HuH-7 (cell line): ENCODE measurements at places on chromosomes 5 and 9.

DNA sequence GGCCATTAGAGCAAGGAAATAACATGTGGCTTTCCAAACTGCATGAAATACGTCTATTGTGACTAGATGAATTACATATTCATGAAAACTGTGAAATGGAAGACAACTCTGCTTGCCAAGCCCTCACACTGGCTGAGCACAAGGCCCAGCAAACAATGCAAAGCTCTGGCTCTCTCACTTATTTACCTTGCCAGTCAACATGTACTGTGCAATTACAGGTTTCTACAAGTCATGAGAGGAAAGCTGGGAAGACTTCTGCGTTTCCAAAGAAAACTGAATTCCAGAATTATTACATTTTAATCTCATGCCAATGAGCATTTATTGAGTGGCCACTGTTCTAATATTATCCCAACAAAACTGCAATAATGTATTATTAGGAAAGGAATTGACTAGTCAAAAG, 12.1 kb upstream of the C5orf63 start:
- DNase-seq, result no peak

- DNase-seq, result no peak
Observed at GRCh38 chr9:115880221-115880885, 273.2 kb upstream of the PAPPA start.

DNA sequence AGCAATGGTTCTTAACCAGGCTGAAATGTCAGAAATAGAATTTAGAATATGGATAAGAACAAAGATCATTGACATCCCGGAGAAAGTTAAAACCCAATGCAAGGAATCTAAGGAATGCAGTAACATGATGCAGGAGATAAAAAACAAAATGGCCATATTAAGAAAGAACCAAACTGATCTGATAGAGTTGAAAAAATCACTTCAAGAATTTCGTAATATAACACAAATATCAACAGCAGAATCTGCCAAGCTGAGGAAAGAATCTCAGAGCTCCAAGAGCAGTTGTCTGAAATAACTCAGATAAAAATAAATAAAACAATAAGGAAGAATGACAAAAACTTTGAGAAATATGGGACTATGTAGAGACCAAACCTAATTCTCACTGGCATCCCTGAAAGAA, 37.8 kb upstream of the TAS2R1 start:
- DNase-seq, result no peak

GRCh38 chr9:128276574-128277270, 646 bp downstream of the SWI5 start:
- peak; percentile 50 for DNase-seq

DNA sequence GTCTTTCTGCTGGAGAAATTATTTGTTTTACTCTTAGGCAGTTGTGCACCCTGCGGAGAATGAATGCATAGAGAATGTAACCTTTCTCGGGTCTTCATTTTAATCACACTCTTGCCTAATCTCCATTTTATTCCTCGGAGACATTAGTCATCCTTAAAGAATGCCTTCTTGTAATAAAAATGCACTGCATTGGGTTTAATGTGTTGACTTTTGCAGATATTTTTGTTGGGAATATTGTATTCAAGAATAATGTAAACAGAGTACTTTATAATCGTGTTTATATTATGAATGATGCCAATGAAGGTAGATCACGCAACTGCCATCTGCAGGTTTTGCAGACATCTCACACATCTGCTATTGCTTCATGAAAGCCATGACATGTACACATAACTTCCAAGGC, 1093.9 kb upstream of the CDH6 start:
- no peak for DNase-seq

DNA sequence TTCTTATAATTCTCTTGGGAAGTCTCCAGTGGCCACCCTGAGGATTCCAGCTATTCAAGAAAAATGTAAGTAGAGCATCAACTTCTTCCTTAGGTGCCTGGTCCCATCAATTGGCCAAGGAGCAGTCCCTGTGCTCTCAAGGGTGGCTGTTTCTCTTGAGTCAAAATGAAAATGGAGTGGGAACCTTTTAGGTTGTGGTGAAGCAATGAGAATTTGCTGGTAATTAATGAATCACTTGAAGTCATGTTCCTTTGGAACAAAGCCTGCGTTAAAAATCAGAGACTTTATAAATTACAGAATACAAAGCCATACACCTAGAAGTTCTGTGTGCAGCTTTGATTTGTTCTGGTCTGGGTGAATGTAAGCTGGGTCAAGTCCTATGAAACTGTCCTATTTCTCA, 48.9 kb downstream of the IL31RA start:
- no peak for DNase-seq
